ELR (cell line): ENCODE measurements at places on chromosomes 6 and 20.

- no peak for DNase-seq
Observed at GRCh38 chr6:52610011-52610410, 33.2 kb upstream of the TRAM2 start.

GRCh38 chr6:131640100-131640499 is 3.0 kb downstream of the ENPP3 start:
- DNase-seq: no peak

DNA sequence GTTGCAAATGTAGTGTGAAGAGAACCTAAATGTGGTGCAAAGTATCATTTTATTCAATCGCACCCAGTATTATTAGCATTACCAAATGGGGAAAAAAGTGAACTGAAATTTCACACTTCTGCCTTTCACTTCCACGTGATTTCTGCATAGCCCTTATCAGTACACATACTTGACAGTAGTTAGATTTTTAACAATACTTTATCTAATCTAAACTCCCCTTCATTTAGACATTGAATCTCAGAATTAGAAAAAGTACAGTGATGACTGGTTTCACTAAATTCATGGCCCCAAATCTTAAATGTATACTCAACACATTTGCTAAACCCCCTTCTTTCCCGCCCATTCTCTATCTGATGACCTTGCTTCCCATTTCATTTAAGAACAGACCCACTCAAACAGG is 14.3 kb downstream of the STX7 start:
- DNase-seq: no peak

GRCh38 chr20:14992153-14992552 is 654.7 kb upstream of the FLRT3 start:
- no peak for DNase-seq

GRCh38 chr6:45472382-45472781 is 94.6 kb upstream of the SUPT3H start:
- DNase-seq: no peak

DNA sequence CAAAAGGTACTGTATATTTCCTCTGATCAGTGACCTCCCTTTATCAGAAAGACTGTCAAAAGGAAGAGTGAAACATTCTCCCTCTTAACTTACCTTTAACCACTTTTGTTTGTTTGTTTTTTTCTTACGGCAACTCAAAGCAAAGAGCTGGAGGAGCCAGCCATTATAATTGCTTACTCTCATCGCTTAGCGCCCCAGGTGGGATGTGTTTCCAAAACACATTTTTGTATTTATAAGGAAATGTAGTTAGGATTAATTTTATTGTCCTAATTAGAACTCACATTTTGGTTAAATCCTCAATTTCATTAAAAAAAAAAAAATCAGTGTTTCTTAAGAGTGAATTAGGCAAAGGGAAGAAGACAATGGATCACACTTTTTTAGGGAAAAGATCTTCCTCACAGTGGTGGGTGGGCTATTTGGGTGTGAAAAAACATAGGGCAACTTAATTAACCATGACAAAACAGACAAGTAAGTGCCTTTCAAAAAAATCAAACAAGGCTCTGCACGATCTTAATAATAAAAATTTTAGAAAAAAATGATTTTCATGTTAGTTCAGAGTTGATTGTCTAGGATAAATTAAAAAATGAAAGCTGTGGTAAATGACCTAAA is 1.2 kb upstream of the PHACTR2 start:
- DNase-seq: no peak

DNA sequence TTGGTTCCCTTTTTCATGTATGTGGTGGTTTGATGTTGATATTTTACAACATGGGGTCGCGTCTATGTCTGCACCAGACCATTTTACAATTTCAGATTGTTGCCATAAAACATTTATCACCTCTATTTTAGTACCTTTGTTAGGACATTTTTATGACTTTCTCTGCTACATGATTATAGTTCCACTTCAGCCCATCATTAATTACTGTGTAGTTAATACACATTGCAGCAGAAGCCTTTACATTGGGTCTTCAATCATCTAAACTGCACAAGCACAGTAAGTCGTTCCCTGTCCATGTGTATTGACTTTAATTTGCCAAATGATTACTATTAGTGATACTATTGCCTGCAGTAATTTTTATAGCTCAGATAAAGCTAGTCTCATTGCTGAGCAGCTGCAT is 15.7 kb upstream of the TMEM217 start:
- DNase-seq: no peak

DNA sequence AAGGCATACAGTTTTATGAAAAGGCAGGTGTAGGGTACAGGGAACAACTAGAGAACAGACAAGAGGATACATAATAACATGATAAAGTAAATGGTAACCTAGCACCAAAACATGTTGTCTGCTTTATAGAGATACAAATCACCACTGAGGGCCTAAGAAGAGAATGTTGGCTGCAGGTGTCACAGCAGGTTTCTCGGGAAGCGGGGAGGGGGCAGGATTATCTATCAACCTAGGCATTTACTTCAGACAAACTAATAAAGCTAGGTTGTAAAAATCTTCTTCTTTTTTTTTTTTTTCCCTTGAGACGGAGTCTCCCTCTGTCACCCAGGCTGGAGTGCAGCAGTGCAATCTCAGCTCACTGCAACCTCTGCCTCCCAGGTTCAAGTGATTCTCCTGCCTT is 22.7 kb downstream of the PIM1 start:
- no peak for DNase-seq

GRCh38 chr6:161100072-161100471 is 108.5 kb downstream of the MAP3K4 start:
- no peak for DNase-seq

DNA sequence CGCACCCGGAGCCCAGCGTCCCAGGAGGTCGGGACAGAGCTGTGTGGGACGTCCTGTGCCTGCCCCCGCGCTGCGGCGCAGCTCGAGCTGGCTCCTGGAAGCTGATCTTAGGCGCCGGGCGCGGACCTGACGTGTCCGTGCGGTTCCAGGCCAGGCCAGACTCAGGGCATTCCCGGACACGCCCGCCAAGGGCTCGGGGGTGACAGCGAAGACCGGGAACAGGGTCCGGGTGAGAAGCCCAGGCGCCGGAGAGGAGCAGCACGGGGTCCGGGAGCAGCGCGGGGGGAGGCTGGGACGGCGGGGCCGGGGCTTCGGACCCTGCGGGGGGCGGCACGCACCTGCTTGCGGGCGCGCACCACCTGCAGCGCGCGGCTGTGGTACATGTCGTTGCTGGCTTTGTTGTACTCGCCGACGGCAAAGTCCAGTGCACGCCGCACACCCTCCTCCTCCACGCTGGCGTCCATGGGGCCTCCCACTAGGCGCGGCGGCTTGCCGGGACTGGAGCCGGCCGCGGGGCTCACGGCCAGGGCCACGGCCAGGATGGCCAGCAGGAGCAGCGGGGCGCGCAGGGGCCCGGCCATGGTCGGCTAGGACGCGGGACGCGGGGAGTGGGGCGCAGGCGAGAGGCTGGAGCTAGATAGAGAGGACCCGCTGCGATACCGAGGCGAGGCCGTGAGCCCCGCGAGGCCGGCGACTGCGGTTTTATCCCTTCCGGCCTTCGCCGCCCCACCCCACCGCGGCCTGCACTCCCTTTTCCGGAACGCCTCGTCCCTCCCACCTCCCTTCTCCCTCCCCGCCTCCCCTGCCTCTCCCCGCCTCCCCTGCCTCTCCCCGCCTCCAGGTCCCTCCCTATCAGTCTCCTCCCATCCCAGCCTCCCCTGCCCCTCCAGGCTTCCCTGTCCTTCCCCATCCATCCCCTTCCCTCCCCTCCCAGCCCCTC is at the start of gene CST3:
Gene CST3 (minus strand): TSS at position 674 of the 940 bp plus-strand sequence. CDS start 93 bp downstream, at position 581.
- peak; percentile 90 for DNase-seq

- no peak for DNase-seq
Observed at GRCh38 chr6:123810214-123810613, 6.5 kb downstream of the NKAIN2 start.

DNA sequence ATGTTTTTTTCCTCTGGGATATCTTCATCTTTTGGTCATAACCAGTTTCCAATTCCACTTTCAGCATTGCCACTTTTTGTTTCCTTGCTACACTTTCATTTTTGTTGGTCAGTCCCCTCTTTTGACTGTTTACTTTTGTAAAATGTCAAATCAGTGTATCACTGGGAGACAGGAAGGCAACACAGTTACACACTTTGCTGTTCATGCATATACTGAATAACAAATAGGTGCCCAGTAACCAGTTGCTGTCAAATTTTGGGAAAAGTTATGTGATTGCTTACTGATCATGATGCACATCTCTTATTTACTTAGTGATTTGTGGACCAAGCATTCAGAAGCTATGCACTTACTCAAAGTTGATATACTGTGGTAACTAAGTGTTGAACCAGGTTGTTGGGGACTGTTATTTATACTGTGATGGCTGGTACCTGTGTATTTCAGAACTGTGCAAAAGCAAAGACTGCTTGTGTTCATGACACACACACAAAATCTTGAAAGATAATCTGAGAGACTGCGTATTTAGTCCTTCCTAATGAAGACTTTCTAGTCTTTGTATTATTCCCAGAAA is 41.0 kb downstream of the ZNF292 start:
- DNase-seq: no peak

DNA sequence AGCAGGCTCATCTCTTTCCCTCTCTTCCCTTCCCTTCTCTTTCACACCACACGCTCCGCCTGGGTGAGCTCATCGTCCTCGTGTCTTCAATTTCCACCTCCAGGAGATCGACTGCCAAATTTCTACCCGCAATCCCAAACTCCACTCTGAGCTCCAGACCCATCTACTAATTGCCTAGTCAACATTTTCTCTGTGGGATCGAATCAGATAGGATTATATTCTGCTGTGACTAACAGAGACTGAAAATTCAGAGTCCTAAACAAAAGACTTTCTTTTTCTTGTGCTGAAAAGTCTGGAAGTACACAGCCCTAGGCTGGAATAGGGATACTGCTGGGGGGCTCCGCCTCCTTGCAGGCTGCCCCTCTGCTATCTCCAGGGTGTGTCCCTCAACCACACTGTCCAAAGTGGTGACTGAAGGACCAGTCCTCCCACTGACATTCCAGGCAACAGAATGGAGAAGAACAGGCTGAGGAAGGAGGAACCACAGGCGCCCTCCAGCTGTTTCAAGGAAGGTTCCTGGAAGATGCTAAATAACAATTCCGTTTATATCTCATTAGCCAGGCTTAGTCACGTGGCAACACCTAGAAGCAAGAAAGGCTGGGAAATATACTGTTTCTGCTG is 5.0 kb upstream of the HSPA12B start:
- DNase-seq: peak; percentile 49

DNA sequence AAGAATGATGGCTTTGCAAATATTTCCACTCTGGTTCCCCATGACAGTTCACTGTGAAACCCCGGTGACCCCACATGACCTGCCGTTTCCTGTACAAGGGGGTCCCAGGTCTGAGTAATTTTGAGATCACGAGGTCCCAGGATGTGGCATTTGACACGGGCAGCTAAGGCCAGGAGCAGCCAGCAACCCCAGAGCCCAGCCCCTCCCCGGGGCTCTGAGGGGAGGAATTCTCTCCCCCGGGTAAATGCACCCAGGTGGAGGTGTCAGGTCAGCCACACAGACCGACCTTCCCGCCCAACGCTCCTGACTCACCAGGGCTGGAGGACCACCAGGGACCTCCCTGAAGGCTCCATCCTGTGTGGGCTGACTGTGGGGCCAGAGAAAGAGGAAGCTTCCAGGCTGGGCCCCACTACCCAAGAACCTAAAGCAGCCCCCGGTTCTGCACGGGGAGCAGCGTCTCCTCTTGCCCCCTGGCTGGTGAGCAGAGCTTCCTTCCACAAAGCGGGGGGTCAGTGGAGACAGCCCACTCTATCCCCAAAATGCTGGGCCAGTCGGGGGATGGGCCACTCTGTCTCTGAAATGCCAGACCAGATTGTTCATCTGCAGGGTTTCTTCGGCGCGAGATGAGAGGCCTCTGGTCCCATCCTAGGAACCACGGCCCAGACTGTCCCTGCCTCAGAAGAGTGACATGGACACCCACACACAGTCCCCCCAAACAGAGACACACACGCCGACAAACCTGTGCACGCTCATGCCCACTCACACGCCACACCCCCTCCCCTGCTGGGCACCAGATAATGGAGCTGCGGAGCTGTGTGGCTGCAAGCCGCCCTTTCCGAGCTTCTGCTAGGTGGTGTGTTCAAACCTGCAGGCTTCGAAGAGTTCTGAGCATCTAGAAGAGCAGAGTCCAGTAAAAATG is 23.4 kb upstream of the SLCO4A1 start:
- DNase-seq: peak; percentile 51

GRCh38 chr20:50726955-50727791 is 4.2 kb upstream of the PARD6B start:
- DNase-seq: no peak

- no peak for DNase-seq
Observed at GRCh38 chr6:129635396-129636130, 74.4 kb downstream of the ARHGAP18 start.

DNA sequence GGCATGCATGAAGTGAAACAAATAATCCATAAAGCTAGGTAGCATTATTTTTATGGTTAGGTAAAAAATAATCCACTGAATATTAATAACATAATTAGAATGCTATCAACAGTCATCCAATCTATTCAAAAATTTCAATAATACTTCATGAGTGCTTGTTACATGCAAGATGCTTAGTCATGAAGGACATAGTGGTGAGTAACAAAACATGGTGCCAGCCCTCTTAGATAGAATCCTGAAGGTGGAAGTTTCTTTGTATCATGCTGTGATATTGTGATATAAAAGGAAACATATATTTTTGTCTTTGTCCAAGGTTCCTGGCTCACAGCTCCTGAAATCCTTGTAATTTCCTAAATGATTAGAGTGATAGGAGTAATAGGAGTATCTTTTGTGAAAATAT is 14.9 kb downstream of the RCAN2 start:
- DNase-seq: no peak

DNA sequence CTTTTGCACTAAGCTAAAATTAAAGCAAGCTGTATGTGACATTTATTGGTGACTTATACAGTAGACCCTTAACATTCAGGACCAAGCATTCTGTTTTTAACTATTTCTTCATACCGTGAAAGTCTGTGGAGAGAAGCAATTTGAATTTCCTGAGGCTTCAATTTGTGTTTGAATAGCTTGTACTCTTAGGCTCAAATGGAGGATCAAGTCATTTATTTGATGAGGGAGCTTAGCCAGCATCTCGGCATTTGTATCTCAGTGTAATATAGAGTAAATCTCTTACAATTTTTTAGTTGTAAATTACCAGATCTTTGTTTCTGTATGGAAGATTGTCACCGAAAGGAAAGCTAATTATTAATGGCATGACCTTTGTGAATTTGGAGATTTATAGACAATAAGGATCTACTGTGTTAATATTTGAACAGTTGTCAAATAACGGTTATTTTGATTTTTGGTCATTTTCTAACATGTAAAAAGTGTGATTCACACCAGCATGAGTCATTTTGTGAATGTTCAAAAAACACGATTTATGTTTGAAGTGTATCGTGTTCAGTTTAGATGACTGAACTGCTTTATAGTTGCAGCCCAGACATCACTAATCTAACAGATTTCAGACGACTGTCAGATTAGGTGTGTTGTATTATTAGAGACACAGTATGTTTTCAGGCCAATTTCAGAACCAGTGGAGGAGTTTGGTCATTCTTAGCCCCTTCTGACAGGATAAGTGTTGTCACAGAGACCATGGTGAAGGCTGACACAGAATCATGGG is 332.9 kb downstream of the CDKAL1 start:
- DNase-seq: peak; percentile 53

DNA sequence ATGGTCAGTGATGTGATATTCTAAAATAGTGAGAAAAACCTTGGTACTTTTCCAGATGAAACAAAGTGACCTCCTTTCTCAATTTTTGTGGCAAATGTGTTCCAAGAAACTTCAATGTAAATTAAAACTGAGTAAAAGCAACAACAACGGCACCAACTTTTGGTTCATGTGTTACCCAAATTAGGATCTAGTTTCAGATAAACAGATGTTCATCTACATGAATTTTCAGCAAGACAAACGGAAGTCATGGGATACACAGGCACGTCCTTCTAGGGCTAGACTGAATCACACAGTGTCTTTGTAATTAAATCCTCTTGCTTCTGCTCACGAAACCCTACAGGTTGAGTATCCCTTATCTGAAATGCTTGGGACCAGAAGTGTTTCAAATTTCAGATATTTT is 915.2 kb downstream of the TFAP2A start:
- DNase-seq: peak; percentile 27
